NCI-H2227 treated with DMSO at 0.1 percent for 48 hours (cell line): ENCODE measurements at places on chromosomes 5 and 9.

DNA sequence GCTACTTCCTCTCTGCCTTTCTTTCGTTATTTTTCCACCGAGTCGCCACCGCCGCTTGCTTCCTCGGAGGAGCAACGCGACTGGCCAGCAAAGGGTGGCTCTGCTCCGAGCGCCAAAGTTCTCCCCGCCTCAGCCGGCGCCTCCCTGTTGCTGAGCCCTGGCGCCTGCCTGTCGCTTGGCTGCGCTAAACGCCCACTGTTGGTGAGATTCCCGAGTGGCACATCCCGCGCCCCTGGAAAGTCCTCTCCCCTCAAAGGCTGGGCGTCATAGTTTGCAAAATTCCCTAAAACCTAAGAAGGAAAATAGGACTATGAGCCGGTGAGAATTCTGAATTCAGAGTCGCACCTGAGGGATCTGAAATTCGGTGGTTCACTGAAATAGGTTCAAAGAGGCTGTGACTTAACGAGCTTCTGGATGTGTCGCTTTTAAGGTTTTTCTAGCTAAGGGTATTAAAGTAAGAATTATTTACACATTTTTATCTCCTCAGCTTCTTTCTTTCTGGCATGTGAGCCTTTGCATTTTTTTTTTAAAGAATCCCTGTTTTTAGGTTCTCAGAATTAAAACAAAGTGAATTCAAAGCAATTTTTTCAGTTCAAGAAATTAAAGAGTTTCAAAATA lies at the start of gene GRIN3A:
GRIN3A (minus strand) TSS at position 82 of the 618 bp plus-strand sequence. CDS start 668 bp downstream, outside the sequence.
- no peak for DNase-seq

GRCh38 chr9:94853887-94854286 lies 127.4 kb downstream of the AOPEP start:
- DNase-seq, result no peak

GRCh38 chr9:129710169-129710453 lies 42.7 kb downstream of the PTGES start:
- no peak for DNase-seq

GRCh38 chr5:84091127-84091799 lies 293.4 kb downstream of the EDIL3 start:
- DNase-seq, result no peak

- DNase-seq, result peak; percentile 24
These were observed 803 bp upstream of the CCNO start for GRCh38 chr5:55234121-55234700.

- no peak for DNase-seq
These were observed 94.4 kb downstream of the TMEM215 start for GRCh38 chr9:32877639-32878217.

GRCh38 chr9:35905051-35905781 lies 786 bp upstream of the HRCT1 start:
- no peak for DNase-seq

- DNase-seq, result no peak
These were observed 61.8 kb downstream of the BRINP1 start for GRCh38 chr9:119307471-119307870.

GRCh38 chr5:22590677-22591268 lies 262.4 kb downstream of the CDH12 start:
- DNase-seq, result no peak
